ENCODE measurements at places on chromosomes 7 and 10.
A peak's percentile ranks its signal among the peaks of the same experiment; 100 is the strongest.

- DNase-seq, result no peak
Observed at GRCh38 chr10:76543655-76544054, 1094.0 kb downstream of the KCNMA1 start.

DNA sequence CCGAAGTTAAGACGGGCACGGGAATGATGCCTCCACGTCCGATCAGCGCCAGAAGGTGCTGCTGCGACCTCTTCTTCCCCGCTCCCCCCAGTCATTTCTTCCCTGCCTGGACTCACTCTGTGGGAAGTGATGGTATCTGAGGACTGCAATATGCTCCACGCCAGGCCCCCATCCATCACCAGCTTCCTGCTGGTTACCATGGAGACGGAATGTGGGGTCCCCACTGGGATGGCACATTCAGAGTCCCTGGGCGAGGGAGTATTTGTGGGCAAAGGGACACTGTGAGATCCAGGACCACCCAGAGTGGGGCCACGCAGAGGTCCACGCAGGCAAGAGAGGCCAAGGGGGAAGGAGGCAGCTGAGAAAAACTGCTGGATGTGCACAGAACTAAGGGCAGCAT is 39.7 kb downstream of the CARD11 start:
- DNase-seq, result no peak

DNA sequence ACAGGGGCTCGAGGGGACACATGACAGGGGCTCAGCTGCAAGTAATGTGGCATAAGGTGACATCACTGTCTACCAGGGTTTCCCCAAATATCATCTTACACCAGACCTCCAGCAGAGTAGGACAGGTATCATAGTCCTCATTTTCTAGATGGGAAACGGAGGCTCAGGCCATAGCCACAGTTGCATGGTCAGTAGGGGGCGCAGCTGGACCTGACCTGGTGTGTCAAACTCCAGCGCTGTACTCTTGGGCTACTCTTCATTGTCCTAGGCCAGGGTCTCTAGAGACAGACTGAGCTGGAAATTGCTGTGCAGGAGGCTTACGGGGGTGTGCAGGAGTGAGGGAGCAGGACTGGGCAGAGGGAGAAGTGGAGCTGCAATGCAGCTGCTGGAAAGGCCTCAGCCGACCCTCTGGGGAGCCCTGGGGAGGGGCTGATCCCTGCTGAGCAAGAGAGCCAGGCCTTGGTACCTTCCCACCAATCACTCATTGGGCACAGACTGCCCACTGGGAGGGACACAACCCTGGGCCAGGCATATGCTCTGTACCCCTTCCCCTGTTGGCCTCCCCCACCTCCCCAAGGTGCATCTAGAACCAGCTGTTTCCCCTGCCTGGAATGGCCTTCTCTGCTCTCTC is 89.9 kb downstream of the CDH23 start:
- DNase-seq, result no peak

- no peak for DNase-seq
Observed at GRCh38 chr10:58932126-58932525, 244.3 kb upstream of the PHYHIPL start.

DNA sequence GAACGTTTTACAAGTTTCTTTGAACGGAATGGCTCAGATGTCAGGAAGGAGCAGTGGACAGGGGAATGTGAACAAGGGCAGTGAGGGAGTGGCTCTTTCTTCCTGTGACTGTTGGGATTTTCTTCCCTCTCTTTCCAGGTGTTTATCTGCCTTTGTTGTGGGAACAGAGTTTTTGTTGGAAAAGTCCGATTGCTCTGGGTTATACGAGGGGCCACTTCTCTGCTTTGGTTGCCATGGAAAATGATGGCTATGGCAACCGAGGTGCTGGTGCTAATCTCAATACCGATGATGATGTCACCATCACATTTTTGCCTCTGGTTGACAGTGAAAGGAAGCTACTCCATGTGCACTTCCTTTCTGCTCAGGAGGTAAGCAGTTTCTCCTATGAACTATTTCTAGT is 41.4 kb downstream of the ZRANB1 start:
- no peak for DNase-seq

GRCh38 chr7:716636-717035 is 9.9 kb upstream of the DNAAF5 start:
- no peak for DNase-seq

DNA sequence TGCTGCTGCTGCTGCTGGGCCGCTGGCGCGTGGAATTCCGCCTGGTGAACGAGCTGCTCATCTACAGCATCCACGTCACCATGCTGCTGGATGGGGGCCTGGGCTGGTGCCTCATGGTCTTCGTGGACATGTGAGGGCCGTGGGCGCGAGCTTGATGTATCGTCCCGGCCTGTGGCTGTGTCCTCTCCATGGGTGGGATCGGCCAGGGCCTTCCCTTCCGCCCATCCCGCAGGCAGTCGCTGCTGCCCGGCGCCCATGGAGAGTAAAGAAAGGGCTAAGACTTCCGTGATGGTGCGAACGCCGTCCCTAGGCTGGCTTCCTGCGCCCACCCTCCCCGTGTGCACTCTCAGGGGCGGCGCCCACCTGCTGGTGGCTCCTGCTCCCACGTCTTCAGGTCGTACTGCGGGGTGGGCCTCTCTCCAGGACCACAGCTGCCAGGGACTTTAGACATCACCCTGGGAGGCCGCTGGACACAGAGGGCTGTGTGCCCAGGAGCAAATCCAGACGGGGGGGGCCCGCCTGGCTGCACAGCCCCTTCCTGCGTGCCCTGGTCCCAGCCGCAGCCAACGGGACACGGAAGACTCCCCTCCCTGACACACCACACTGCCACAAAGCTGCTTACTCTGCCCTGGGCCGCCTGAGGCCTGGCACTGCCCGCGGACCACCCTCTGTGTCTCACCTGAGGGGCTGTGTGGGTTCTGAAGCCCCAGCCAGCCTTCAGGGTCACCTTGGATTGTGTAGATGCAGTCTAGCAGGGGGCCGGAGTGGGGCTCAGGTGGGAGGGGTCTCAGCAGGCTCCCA is 167.5 kb downstream of the SEPTIN7 start:
- no peak for DNase-seq

DNA sequence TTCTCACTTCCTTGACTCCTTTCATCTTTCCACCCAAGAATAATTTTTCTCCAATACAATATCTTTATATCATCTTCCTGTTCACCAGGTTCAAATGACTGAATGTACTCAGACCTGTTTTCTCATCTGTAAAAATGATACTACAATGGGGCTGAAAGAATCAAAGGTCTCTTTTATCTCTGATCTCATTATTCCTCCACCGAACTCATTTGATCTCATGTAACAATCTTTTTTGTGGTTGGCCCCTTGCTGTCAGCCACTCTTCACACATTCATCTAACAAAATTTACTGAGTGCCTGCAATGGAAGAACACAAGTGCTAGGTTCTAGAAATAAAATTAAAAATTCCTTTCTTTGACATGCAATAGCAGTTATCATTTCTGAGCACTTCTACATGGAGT is 65.0 kb downstream of the GRM8 start:
- no peak for DNase-seq

GRCh38 chr10:100359529-100360150 is 12.6 kb downstream of the SCD start:
- no peak for DNase-seq

- peak; percentile 11 for DNase-seq
Observed at GRCh38 chr7:66099551-66100407, 14.9 kb upstream of the CRCP start.

DNA sequence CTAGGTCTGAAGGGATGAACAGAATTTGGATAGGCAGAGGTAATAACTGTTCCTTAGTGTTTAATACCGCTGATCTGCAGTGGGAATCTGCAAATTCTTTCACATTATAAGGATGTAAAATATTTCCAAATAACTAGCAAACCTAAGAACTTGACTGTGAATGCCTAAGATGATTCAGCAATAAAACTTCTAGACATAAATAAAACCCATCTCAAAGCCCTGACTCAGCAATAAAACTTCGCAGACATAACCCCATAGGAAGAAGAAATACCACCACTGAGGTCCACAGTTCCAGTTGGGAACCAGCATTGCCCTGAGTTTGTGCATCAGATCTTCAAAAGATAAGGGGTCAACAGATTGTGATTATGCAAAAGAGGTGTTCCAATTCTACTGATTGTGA is 354.2 kb downstream of the GFRA1 start:
- DNase-seq, result no peak

DNA sequence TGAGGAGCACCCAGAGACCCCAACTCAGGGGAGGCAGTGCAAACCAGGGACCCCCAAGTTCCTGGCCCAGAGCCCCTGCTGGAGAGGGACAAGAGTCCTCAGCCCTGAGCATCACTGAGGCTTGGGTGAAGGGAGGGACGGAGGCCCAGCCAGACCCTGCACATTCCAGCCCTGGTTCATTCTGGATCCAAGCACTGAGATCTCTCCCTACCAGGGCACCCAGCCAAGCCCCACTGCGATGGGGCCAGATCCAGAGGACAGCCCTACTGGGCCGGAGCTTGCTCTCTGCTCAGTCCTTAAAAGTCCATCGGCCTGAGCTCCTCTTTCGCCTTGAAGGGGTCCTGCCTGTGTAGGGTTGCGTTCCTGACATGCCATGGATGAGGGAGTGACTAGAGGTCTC is 40.5 kb upstream of the RABGEF1 start:
- DNase-seq, result no peak

DNA sequence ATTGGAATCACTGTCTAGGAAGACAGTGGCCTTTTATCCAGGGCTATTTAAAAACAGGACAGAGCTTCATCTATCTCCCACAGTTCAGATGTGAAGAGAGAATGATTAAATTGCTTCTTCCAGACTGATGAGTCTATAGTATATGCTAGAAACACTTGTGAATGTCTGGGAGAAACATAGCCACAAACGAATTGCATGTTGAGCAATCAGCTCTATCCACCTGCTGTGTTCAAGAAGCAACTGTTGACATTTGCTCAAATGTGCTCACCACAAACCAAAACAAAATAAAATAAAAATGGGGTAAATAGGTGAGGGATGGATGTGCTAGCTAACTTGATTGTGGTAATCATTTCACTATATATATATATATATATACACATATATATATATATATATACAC is 195.1 kb downstream of the HECW1 start:
- DNase-seq, result no peak

- DNase-seq, result no peak
Observed at GRCh38 chr7:3592401-3593134, 291.5 kb downstream of the SDK1 start.

- no peak for DNase-seq
Observed at GRCh38 chr10:14884082-14884481, 5.4 kb downstream of the SUV39H2 start.

DNA sequence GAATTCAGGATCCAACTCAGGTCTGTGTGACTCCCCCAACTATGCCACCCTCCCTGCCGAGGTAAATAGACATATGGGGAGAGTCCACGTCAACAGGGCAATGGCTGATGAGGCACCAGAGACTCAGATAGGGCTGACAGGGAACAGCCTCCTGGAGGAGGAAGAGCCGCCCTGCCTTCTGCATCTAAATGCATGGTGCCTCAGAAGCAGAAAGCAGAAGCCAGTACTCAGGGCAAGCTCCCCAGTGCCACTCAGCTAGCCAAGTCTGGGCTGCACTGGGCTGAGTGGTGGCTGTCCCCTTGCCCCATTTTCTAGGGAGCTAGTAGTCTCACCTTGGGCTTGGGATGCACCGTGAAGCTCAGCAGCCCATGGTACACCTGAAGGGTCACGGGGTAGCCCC is 11.0 kb downstream of the RRP12 start:
- DNase-seq, result no peak

- peak; percentile 2 for DNase-seq
Observed at GRCh38 chr10:132860532-132860931, 74.6 kb upstream of the NKX6-2 start.
